KBM-7 (cell line): ENCODE measurements at places on chromosomes 1 and 21.

DNA sequence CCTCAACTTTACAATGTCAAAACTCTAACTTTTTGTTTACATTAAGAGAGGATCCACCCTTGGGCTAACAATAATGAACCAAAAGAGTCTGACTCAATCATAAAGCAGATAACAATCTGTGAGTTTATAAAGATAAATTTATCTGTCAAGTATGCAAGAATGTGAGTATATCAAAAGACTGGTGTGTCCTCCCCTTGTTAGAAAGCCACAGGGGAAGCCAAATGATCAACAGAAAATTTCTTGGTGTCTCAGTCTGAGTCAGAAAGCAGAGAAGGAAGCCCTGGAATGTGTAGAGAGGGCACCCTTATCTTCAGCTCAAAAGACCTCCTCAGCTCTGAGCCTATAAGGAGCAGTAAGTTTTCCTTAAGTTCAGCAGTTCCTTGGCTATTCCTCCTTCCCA is 13.9 kb upstream of the PDIK1L start:
- no peak for DNase-seq

- peak; percentile 22 for DNase-seq
These were observed 97.4 kb downstream of the FAM78B start for GRCh38 chr1:166069390-166069789.

GRCh38 chr1:53620061-53620855 is 118.7 kb downstream of the GLIS1 start:
- DNase-seq: no peak

- DNase-seq: peak; percentile 51
These were observed 98.6 kb downstream of the ENAH start for GRCh38 chr1:225554216-225554812.

DNA sequence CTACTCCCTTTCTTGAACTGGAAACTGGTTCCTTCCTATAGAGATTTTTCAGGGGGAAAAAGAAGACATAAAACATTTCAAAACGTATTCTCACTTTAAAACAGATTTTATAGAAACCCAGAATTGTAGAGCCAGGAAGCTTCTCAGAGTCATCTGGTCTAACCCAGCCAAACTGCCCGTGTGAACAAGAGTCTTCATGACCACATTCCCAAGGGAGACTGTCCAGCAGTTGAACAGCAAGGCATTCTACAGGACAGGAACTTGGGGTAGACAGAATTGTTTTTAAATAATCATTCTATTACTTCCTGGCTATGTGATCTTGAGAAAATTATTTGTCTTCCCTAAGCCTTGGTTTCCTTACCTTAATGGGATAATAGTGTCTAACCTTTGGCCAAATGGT is 163.5 kb upstream of the IVNS1ABP start:
- no peak for DNase-seq

GRCh38 chr1:221343136-221343535 is 398.8 kb downstream of the DUSP10 start:
- no peak for DNase-seq

GRCh38 chr21:38910390-38911067 is 104.8 kb downstream of the ETS2 start:
- DNase-seq: no peak

GRCh38 chr1:197619008-197619640 is 156.2 kb downstream of the DENND1B start:
- peak; percentile 25 for DNase-seq
